ENCODE measurements at places on chromosomes 4 and X.

DNA sequence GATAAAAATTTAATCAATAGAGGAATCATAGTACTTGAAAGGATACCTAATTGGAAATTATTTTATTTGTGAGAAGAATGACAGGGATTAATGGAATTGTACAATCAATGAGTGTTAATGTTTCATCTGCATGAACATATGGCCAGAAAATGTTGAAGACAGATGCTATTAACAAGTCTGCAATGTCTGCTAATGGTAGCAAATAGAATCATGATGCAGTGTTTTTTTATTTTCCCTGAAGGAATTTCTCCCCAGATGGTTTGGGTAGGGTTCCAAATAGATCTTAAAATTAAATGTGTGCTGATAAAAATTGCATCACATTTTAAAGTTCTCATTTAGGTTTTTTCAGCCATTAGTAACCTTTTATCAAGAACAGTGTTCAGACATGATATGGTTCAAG, 291.3 kb upstream of the TRAM1L1 start:
- DNase-seq, result no peak

- no peak for DNase-seq
Observed at GRCh38 chr4:39486221-39486804, 27.5 kb downstream of the LIAS start.

- DNase-seq, result no peak
Observed at GRCh38 chr4:178881937-178882336, 1439.7 kb upstream of the AGA start.

GRCh38 chrX:109990582-109991276, 12.2 kb upstream of the TMEM164 start:
- DNase-seq, result no peak

- DNase-seq, result no peak
Observed at GRCh38 chrX:136386826-136387225, 86.1 kb downstream of the ADGRG4 start.

- no peak for DNase-seq
Observed at GRCh38 chrX:114800719-114801118, 216.7 kb downstream of the IL13RA2 start.

GRCh38 chr4:169566021-169566818, 46.2 kb downstream of the NEK1 start:
- DNase-seq, result no peak

DNA sequence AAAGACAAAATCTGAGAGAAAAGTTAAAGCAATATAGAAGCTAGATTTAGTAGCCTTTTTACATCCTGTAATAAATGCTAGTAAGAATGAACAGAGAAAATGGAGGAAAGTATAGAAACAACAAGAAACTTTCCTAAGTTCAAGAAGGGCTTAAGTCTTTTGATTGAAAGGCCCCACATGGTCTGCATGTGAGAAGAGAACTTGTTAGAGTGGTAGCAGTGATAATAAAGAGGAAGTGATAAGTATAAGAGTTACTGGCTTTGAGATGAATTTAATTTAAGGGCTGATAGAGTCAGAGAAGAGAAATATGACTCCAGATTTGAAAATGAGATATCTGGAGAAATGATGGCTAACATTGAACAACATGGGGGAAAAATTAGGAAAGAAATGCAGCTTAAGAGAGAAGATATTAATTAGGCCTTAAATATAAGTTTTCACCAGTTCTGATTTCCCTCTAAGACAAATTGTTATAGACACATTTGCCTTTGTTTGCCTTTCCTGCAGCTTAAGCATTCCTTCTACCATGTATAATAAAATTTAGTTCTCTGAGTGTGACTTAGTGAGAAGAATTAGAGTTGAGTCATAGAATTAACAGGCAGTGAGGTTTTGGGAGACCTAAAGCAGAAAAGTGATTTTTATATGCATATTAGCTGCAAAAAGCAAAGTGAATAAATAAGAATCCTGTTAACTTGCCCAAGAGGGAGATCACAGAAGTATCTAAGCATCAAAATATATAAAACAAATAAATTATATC, 18.4 kb downstream of the ZFX start:
- no peak for DNase-seq

DNA sequence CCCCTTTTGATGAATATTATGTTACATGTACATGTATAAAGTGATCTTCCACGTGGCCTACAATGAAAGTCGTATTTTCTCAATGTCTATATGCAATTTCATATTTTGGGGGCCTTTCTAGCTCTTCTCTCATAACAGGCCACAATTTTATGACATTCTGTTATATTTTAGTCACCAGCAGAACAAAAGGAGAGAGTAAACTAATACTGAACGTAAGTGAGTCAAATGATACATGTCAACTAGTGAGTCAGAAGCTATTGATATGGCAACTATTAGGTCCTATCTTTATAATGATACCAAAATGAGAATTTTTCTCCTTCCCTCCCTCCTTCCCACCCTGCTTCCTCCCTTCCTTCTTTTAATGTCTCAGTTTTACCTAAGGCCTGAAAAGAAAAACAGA, 14.4 kb downstream of the GC start:
- no peak for DNase-seq

DNA sequence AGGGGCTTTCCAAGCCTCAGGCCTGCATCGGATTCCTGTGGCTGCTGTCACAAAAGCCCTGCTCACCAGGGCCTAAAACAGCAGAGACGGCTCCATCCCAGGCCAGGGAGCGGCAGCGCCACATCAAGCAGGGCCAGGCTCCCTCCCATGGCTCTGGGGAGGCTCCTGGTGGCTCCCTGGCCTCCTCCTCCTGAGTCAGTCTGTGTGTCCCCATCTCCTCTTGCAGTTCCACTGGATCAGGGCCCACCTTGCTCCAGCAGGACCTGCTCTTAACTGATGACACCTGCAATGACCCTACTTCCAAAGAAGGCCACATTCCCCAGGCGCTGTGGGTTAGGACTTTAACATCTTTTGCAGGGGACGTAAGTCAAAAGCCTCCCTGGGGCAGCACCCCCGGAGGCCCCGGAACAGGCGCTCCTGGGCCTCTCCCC, 51.9 kb downstream of the CPZ start:
- no peak for DNase-seq

- DNase-seq, result no peak
Observed at GRCh38 chr4:138298866-138299265, 56.7 kb upstream of the SLC7A11 start.

DNA sequence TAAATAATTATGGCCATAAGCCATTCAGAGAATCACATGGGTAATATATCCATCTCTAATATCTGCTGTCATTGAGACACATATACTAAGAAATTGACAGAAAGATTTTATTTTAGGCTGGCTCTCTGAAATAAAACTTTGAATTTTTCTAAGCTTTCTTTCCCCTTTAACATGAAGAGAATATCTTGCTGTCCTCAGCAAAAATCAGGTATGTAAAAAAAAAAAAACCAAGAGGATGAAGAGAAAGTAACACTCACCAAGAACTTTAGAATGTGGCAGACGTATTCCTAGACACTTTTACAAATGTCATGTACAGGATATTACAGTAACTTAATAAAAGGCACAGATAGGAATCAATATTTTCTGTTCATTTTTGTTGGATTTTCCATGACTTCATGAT, 65.8 kb downstream of the EPHA5 start:
- no peak for DNase-seq

DNA sequence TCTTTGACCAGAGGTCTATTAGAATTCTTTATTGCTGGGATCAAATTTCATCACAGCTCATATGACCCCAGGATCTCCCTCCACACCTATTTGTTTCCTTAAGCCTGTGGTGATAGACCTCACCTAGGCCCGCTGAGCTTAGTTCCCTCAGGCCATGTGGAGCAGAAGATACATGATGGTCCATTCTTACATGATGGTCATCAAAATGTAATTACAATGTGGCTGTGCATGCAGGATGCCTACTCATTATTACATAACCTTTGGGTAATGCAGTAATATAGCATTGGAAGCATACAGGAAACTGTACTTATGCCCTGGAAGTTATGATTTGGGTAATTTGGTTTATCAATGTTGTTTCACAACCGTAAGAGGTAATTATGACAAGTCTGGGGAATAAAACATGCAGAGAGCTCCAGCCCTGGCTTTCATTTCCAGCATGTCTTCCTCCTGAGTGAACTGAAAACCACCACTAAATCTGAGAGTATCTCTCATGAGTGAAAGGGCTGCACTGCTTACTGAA, 67.0 kb upstream of the AGA start:
- DNase-seq, result no peak

- DNase-seq, result no peak
Observed at GRCh38 chr4:179195887-179196286, 1753.7 kb upstream of the AGA start.

- DNase-seq, result no peak
Observed at GRCh38 chr4:128456171-128456570, 168.6 kb upstream of the PGRMC2 start.

- DNase-seq, result no peak
Observed at GRCh38 chr4:24303926-24304325, 280.4 kb downstream of the DHX15 start.

DNA sequence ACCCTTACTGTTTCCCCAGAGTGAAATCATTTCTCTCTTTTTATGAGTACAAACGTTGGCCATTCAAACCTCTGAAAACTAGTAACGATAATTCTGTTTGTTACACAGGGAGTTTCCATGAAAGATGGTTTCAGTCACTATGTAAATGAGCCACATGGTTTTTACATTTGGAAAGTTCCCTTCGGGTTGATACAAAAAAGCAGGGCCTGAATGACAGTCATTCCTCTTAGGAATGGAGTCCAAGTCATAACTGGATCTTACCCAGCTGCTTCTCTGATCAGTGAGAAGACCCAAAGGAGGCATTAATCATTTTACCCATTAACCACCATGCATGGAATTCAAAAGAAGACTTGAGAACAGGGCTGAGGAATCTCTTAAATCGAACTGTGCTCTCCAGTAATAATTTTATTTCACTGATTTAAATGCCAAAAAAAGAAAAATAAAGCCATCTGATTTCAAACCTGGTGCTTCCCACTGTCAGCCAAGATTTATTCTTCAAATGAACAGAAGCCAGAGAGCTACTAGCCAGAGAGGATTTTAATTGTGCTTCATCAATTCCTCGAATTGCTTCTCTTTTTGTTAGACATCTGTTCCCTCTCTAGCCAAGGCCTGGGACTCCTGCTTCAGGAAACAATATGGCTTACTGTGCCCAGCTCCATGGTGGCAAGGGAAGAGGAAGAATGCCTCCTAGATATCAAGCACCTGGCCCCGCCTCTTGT, 3.2 kb downstream of the SOWAHB start:
- no peak for DNase-seq

- DNase-seq, result no peak
Observed at GRCh38 chr4:138741766-138742377, 273.7 kb upstream of the NOCT start.
